ENCODE measurements at places on chromosomes 1 and 21.

DNA sequence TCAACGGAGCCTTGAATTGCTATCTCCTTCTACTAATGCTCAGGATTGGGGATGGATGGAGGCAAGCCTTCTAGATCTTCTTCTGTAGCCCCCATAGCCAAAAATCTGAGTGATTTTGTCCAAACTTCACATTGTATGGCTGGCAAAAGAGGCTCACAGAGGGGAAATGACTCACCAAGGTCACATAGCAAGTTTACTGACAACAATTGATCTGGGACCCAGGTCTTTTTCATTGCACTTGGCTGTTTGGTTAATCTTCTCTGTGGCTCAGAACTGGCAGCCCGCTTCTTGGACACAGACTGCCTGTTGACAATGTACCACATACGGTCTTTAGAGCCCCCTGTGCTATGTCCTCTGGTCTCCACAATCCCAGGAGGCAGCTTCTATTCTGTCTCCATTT lies 3.0 kb upstream of the LACTBL1 start:
- no peak for DNase-seq

DNA sequence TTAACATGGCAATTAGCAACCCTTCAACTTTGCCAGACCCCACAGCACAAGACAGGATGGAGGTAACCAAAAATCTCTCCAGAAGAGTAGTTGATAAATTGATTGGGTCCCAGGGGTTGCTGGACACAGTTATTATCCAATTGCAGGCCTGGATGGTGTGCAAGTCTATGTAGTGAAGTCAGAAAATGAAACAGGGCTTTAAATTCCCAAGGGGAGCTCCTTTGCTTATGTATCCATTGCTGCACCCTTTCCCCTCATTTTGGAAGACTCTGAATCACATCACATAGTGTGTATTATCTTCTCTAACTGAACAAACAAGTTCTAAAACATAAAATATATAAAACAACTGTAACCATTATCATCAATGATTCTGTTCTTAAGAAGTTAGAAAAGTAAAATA lies 550.2 kb downstream of the LMO4 start:
- DNase-seq, result no peak

DNA sequence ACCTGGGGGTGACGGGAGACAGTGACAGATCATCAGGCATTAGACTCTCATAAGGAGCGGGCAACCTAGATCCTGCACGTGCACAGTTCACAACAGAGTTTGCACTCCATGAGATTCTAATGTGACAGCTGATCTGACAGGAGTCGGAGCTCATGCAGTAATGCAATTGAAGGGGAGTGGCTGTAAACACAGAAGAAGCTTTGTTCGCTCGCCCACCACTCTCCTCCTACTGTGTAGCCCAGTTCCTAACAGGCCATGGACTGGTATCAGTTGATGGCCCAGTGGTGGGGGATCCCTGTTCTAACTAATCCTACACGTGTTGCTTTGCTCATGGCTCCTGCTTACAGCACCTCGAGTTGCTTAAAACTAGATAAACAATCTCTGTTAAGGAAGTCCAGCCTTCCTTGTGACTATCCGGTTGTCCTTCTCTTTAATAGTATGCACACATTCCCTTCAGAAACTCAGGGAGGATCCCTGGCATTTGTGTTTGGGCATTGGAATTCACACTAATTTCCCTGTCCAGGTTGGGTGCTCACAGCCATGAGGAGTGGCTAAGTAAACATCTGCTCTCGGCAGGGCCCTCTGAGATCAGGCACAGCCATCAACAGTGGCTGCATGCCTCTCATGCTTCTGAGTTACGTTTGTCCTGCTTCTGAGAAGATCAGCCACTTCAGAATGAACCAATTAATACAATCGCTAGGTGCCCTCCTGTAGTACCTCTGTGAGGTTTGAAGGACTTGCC lies 21.1 kb upstream of the F3 start:
- no peak for DNase-seq

GRCh38 chr1:244273845-244274619 lies 177.7 kb downstream of the ADSS2 start:
- peak; percentile 55 for DNase-seq

- no peak for DNase-seq
Observed at GRCh38 chr21:36129219-36129618, 5.7 kb upstream of the CBR3 start.

DNA sequence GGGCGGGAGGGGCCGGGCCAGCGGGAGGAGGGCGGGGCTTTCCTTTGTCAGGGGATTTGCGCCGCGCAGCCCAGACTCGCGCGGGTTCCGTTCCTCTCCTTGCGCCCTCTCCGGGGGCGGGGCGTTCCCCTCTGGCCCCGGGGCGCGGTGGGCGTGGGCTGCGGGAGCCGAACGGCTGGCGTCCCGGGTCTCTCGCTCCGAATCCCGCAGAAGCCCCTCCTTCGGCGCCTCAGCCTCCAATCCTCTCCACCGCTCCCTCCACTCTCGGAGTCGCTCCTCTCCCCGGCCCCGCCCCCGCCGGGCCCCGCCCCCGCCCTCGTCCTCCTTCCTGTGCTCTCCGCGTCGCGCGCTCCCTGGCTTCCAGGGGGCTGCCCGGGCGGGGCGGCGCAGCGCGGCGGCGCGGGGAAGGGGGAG lies 82.8 kb upstream of the BMP8A start:
- peak; percentile 92 for DNase-seq

GRCh38 chr1:163399976-163400601 lies 78.3 kb downstream of the NUF2 start:
- DNase-seq, result no peak

DNA sequence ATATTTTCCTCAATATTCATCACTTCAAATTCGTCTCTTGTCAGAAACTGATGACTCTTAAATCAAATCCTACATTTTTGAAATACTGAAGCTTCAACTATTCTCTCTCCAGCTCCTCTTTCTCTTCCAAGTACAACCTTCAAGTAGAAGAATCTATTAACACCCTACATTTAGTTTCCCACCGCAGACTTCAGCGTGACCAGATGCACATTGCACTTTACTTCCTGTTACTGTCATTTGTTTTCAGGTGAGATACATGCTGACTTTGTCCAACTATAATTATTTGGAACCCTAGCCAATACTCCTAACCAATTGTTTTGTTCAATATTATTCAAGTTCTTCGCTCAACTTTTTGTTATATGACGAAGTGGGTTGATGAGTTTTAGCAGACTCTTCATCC lies 116.0 kb downstream of the MRPL39 start:
- DNase-seq, result no peak

- DNase-seq, result no peak
Observed at GRCh38 chr1:48374785-48375184, 97.2 kb downstream of the SPATA6 start.

DNA sequence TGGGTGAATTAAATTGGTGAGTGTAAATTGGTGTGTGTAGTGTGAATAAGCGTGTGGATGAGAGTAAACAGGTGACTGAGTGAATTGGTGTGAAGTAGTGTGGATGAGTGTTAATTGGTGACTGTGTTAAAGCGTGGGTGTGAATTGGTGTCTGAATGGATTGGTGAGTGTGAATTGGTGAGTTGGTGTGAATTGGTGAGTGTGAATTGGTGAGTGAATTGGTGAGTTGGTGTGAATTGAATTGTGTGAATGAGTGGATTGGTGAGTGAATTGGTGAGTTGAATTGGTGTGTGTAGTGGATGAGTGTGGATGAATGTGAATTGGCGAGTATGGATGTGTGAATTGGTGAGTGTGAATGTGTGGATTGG lies 8.3 kb downstream of the AURKAIP1 start:
- no peak for DNase-seq

GRCh38 chr1:3998086-3998485 lies 98.0 kb upstream of the C1orf174 start:
- no peak for DNase-seq
